ENCODE measurements at places on chromosomes 3 and 15.

GRCh38 chr3:149593418-149594160 is 64.2 kb downstream of the WWTR1 start:
- DNase-seq = no peak

- no peak for DNase-seq
These were observed 102.4 kb downstream of the FMN1 start for GRCh38 chr15:33091983-33092693.

DNA sequence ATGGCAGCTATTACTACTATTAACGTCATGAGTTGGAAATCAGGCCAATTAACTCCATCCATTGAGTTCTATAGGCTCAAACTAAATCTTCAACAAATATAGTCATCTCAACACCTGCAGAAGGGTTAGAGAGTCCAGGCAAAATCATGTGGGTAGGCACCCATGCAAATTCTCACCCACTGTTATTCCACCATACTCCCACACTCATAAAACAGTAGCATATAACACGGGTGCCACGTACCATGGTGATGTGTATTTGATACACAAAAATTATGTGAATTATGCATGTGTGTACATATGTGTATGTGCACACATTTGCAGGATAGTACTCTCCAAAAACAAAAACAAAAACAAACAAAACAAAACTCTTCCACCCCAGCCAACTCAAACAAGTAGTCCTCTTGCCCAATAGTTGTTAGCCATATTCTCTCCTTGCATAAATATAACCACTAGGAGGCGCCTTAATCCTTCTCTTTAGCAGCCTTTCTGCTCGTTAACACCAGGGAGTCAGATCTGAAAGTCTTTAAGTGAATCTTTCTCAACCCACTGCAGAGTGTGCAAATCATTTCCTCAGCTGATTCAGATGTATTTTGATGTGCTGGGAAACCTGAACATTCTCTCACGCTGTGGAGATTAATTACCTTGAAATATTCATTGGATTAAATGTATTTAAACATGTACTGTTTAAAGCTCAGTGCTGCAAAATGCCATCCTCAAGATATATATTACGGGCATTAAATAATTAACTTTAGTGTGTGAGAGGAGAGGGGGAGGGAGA is 38.0 kb upstream of the COPB2 start:
- no peak for DNase-seq

DNA sequence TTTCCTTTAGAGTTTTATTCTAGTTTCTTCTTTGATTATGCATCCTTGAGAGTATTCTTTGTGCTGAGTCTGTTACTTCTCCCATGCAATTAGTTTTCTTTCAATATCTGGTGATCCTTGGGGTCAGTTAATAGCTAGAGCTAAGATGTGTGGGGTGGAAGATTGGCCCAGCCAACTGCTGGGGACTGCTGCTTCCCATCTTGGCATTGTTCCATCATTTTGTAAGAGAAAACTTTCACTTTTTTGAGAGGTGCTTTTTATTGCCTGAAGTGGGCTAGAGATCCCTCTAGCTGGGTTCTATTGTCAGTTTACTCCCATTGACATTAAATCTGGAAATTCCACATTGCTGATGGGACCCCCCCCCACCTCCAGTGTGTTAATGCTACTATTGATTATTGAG is 15.4 kb downstream of the BCL2L10 start:
- DNase-seq = no peak

GRCh38 chr15:89068325-89068784 is 19.9 kb upstream of the ABHD2 start:
- no peak for DNase-seq

DNA sequence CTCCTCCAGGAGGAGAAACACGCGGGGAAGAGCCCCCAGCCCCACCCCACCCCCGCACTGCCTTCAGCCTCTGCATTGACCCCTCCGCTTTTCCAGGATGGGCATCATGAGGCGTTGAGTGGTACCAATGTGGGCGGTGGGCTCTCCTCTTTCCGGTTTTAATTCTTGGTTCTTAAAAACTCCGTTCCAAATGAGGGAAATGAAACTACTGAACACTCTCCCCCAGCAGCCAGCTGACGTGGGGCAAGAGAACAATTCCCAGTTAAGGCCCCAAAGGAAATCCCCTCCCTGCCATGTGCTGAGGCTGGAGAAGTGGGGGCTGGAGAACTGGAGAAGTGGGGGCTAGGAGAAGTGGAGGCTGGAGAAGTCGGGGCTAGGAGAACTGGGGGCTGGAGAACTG is 5.3 kb upstream of the NRROS start:
- DNase-seq = no peak

DNA sequence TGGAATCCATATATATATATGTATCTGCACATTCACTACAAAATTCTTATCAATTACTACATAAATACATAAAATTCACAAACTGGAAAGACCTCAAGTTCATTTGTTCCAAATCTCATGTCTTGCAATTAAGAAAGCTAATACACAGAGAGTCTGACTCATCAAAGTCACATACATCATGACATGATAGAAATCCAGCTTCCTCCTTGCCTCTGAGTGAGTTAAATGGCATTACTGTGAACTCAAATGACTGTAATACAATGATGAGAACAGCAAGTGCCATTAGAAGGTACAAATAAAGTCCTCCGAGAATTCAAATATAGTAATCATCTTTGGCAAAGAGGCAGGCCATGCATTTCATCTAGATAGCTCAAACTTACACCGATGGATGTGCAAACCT is 55.1 kb upstream of the AGTR1 start:
- DNase-seq = no peak

DNA sequence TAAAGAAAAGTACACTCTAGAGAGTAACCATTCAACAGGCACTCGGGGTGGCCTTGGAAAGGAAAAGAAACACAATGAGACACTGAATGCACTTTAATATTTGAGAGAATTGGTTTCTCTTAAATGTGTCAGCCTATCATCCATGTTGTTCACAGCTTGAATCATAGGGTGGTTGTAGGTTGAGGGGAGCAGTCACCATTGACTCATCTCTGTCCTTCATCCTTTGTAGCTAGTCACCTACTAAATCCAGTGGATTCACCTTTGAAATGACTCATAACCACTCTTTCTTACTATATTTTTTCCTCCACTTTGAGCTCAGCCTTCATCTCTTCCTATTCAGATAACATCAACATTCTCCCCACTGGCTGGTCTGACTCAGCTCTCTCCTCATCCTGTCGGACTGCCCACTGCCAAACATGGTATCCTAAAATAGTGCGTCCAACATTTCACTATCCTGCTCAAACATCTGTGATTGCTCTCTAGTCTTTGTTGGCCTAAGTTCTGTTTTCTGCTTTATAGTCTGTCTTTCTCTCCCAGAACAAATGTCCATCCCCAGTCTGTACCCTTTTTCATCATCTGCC is 182.7 kb upstream of the GADL1 start:
- DNase-seq = no peak

DNA sequence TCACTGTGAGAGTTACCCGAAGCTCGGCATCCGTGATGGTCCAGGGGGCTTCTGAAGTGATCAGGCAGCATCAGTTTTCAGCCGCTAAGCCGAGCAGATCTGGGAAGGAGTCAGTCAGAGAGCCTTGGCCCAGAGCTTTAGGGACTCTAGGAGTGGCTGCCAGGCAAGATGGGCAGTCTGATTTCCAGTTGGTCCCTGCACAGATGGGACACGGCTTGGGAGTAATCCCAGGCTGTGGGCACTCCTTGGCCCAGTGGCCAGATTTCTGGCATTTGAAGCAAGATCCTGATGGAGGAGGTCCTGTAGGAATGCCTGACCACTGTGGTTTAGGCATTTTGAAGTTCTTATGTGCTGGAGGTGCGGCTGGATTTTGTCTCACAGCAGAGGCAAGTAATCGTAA is 10.5 kb upstream of the IP6K2 start:
- DNase-seq = no peak

DNA sequence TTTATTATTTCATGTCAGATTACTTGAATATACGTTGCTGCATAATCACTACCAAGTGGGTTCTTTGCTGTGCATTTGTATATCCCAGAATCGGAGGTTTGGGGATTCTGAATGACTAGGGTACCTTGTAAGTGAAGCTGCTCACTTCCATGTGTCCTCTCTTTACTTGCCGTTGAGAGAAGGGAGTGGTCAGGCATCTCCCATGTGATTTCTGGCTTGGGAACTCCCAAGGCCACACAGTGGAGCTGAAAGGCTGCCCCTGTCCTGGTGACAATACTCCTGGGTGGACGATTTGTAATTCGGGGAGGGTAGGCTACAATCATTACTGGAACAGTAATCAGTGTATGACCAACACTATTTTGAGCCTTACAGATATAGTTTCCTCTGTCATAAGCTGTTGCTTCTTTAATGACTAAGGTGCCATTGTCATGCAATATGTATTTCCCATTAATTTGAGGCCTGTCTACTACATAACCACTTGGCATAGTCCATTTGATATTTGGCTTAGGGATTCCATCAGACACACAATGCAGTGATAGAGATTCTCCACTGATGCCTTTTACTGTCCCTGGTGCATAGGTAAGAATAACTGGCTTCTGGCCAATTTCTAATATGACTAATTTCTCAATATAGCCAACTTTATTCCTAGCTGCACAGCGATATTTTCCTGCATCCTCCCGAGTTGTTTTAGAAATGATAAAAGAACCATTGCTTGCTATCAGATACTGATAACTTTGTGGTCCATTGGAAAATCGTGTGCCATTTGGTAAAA is 24.0 kb downstream of the IGSF10 start:
- no peak for DNase-seq

DNA sequence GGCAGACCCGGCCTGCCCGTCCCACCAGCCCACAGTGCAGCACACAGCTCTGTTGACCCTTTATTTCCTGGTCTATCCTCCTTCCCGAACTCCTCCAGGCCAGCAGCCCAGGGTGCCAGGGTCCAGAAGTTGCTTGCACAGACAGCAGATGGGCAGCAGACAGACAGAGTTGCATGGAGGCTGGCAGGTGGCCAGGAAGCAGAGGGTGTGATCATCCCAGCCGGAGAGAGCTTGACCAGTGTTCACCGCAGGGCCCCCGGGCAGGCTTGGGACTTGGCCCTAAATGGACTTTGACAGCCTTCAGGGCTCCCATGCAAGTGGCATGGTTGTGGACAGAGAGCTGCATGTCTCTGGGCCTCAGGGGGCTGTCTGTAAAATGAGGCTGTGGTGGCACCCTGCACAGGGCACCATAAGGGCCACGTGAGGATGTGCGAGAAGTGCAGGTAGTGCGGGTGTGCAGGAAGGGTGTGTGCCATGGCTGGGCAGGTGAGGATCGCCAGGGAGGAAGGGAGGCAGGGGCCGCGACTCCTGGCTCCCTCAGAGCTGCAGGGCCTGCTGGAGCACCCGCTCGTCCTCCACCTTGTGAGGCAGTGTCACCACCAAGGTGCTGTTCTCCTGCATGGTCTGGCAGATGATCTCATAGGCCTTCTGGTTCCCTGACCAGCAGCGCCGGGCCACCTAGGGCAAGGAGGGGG is 6.3 kb upstream of the ZXDC start:
- DNase-seq = no peak

- DNase-seq = no peak
These were observed 21.3 kb upstream of the CAV3 start for GRCh38 chr3:8712045-8712907.

DNA sequence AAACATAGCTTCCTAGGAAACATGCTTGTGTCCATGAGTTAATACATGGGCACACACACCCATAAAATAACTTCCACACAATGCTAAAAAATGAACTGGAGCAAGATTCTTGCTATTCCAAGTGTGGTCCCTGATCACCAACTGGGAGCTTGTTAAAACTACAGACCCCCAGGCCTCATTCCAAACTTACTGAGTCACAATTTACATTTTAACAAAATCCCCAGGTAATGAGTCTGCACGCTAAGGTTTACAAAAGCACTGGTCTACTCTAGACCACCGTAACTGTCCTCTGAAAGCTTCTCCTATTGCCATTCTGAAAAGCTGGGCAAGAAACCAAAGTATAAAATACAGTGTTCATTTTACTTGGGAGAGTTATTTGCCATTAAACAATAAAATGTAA is 45.4 kb downstream of the IGF2BP2 start:
- DNase-seq = no peak

GRCh38 chr3:60935709-60936108 is 315.5 kb downstream of the FHIT start:
- no peak for DNase-seq

DNA sequence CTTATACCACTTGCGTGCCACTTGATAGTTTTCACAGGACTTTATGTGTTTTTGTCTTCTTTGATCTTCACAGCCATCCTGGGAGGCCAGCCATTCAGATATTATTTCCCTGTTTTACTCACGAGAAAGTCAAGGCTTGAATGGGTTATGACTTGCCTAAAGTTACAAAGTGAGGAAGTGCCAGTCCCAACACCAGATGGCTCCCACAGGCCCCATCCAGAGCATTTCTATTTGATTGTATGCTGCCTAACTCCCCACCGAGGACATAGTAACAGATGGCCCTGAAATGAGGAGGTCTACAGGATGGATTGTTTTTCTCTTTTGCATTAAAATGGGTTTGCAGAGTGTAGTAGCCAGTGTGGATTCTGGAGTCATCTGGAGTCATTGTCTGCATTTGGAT is 74.5 kb downstream of the SPTSSB start:
- no peak for DNase-seq

GRCh38 chr15:81895723-81896122 is 150.1 kb downstream of the MEX3B start:
- no peak for DNase-seq

- DNase-seq = no peak
These were observed 67.7 kb downstream of the VPS13C start for GRCh38 chr15:61992518-61992917.

GRCh38 chr15:47744496-47744895 is 27.2 kb downstream of the SEMA6D start:
- no peak for DNase-seq

GRCh38 chr3:153980252-153980590 is 141.0 kb upstream of the ARHGEF26 start:
- no peak for DNase-seq

DNA sequence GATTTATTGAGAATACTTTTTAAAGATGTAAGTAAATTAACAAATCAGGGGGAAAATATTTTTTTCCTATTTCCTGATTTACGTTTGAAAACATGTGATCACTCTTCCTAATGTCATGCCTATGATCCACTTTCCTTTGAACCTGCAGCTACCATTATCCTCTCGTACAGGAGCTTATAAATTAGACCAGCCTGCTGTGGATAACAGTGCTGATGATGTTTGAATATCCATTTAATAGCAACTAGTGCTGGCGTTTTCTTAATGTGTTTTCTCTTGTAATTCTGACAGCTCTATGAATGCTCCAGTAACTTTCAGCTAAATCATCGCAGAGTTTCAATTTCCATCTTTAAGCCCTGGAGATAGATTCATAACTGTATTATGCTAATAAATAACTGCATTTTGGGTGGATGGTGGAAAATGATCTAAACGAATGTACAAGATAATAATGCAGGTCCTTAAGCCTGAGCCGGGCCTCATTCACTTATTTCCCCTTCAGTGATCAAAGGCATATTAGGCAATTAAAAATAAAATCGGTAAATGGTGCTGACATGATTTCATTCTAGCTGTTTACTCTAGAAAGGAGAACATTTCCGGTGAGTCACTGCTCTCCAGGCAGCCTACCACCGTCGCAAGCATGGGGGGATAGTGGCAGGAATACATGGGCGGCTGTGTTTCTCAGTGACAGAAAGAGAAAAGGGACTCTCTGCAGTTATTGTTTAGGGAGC is 58.5 kb upstream of the SLC24A5 start:
- no peak for DNase-seq

All from CD4-positive, CD25-positive, alpha-beta regulatory T cell (primary cell).